Inflammatory macrophage (primary cell): ENCODE measurements at places on chromosomes 13 and 19.

- no peak for DNase-seq
Measured at GRCh38 chr13:109699628-109700071, 86.7 kb downstream of the IRS2 start.

DNA sequence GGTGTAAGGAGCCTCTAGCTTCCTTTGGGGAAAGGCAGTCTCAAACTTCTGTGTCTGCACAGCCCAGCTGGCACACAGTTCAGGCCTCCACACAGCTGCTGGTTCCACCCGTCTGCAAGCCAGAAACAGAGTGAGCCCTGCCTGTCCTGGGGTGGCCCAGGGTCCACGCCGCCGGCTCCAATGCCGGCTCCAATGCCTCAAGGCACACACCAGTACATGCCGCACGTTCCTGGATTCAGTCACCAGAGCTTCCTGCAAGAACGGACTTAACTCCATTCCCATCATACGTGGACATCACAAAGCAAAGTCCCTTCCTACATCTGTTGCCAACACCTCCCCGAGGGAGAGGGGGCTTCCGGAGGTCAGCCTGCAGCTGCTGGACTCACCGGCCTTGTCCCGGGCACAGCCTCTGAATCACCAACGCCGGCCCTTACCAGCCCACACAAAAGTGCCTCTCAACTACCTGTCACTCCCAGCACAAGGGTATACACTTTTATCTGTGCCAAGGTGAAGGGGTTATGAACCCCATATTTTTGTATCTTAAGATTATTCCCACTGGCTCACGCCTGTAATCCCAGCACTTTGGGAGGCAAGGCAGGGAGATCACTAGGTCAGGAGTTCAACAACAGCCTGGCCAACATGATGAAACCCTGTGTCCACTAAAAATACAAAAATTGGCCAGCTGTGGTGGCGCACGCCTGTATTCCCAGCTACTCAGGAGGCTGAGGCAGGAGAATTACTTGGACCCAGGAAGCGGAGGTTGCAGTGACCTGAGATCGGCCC lies 8.5 kb downstream of the SH3GL1 start:
- no peak for DNase-seq

- DNase-seq: no peak
Measured at GRCh38 chr13:34076943-34077703, 259.2 kb downstream of the RFC3 start.

DNA sequence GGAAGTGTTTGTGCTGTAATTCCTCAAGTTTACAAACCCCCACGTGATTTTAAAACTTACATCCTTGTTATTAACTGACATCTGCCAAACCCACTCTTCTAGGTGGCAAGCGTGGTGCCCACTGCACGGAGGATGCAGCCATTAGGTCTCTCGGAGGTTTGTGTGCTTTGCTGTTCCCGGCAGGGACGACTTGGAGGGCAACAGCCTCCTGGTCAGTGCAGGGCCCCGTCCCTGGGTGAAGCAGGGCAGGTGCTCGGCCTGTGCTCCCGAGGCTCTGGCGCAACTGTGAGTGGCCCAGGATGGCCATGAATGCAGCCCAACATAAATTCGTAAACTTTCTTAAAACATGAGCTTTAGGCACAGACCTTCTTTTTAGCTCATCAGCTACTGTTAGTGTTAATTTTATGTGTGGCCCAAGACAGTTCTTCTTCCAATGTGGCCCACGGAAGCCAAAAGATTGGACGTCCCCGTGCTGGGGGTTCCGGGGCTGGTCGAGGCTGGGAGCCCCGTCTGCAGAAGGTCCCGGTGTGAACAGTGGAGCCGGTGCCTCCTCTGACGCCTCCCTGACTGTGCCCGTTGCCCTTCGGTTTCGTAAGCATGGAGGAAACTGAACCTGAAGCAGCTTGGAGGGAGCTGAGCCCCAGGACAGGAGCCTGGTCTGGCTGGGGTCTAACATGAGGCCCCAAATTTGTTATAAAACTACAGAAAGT lies 11.9 kb downstream of the GAS6 start:
- DNase-seq: no peak

DNA sequence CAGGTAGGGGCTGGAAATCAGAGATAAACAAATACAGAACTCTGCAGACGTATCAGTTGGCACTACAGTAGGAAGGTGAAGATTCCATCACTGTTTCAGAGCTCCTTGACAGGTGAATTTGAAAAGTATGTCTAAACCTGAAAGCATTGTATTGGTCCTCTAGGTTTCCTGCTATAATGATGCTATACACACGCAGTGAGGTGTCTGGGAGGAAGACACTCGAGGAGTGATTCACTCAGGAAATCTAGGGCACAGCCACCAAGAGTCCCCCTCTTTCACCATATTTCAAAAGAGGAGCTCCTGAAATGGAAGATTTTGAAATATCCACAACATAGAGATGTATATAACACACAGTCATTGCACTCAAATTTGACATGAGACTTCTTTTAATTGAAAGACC lies 331.0 kb upstream of the DACH1 start:
- DNase-seq: no peak

GRCh38 chr19:16303755-16304154 lies 20.9 kb upstream of the KLF2 start:
- no peak for DNase-seq
